ENCODE measurements at places on chromosomes 7 and 10.

- DNase-seq: peak; percentile 42
Measured at GRCh38 chr7:23261843-23262452, 15.4 kb downstream of the GPNMB start.

- DNase-seq: no peak
Measured at GRCh38 chr10:127939786-127940330, 33.0 kb downstream of the PTPRE start.

DNA sequence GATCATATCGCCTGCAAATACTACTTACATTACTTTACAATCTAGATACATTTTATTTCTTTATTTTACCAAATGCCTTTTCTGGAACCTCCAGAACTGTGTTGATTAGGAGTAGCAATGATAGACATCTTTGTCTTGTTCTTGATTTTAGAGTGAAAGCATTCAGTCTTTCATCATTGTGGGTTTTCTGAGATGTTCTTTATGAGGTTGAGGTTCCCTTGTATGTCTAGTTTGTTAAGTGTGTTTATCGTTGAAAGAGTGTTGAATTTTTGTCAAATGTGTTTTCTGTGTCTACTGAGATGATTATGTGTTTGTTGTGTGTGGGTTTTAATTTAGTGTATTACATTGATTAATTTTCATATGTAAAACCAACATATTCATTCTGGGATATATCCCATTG lies 17.1 kb downstream of the SEPTIN7 start:
- DNase-seq: no peak

- DNase-seq: peak; percentile 24
Measured at GRCh38 chr7:100563809-100564400, 9.8 kb downstream of the SAP25 start.

GRCh38 chr10:116138897-116139296 lies 134.1 kb downstream of the GFRA1 start:
- DNase-seq: peak; percentile 24

GRCh38 chr10:76727038-76727437 lies 910.6 kb downstream of the KCNMA1 start:
- no peak for DNase-seq

DNA sequence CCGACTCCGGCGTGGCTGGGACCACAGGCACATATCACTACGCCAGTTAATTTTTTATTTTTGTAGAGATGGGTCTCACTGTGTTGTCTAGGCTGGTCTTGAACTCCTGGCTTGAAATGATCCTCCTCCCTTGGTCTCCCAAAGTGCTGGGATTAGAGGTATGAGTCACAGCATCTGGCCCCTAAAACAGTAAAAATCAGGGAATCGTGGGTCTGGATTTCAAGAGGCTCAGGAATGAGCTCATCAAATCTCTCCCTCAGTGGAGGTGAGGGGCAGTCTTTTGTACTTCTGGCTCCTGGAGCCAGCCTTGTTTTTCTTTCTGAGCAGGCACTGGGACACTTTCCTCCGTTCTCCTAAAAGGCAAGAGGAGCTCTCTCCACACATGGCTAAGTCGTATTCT lies 32.1 kb upstream of the RHEB start:
- no peak for DNase-seq

DNA sequence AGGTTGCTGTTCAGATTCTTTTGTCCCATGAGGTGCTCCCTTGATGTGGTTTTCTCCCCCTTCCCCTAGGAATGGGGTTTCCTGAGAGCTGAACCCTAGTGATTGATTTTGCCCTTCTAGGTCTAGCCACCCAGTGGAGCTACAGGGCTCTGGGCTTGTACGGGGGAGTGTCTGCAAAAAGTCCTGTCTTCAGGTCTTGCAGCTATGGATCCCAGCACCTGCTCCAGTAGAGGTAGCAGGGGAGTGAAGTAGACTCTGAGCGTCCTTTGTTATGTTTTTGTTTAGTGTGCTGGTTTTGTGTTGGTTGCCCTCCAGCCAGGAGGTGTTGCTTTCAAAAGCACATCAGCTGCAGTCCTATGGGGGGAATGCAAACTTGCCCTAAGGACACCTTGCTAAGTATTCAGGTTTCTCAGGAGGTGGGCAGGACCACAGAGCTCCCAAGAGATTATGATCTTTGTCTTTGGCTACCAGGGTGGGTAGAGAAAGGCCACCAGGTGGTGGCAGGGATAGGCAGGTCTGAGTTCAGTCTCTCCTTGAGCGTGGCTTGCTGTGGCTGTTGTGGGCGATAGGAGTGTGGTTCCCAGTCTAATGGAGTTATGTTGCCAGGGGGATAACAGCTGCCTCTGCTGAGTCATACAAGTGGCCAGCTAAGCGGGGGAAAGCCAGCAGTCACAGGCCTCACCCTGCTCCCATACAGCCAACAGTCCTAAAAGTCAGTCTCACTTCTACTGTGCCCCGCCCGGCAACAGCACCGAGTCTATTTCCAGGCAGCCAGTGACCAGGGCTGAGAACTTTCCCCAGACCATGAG lies 92.4 kb upstream of the JCAD start:
- DNase-seq: no peak

DNA sequence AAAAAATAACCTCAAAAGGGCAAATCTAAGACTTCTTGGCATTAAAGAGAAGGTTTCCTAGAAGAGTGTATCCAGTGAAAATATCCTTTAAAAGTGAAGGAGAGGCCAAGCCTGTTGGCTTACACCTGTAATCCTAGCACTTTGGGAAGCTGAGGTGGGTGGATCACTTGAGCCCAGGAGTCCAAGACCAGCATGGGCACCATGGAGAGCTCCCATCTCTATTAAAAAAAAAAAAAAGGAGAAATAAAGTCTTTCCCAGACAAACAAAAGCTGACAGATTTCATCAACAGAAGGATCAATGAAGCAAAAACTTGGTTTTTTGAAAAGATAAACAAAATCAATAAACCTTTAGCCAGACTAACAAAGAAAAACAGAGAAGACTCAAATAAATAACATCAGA lies 67.6 kb upstream of the ZNF800 start:
- DNase-seq: no peak

DNA sequence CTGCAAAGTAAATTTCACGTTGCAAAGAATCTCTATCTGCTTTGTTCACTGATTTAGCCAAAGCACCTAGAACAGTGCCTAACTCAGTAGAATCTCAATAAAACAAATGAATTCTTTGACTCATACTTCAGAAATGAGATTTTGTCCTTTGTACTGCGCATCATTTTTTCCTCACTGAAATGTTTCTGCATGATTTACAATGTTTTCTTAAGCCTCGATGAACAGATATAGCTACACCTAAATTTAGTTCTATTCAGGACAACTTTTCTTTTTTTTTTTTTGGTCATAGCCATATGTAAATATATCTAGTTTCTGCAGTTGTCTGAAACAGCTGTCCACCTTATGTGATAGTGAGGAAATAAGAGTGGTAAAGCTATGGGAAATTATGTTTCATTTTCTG lies 15.3 kb downstream of the GNAT3 start:
- DNase-seq: no peak

GRCh38 chr7:876972-877311 lies 588 bp downstream of the GET4 start:
- DNase-seq: no peak

GRCh38 chr10:113736576-113736975 lies 14.9 kb upstream of the PLEKHS1 start:
- DNase-seq: no peak

- peak; percentile 67 for DNase-seq
Measured at GRCh38 chr7:28093623-28094232, 86.9 kb downstream of the JAZF1 start.

- DNase-seq: no peak
Measured at GRCh38 chr7:13057462-13058200, 370.2 kb downstream of the ARL4A start.

DNA sequence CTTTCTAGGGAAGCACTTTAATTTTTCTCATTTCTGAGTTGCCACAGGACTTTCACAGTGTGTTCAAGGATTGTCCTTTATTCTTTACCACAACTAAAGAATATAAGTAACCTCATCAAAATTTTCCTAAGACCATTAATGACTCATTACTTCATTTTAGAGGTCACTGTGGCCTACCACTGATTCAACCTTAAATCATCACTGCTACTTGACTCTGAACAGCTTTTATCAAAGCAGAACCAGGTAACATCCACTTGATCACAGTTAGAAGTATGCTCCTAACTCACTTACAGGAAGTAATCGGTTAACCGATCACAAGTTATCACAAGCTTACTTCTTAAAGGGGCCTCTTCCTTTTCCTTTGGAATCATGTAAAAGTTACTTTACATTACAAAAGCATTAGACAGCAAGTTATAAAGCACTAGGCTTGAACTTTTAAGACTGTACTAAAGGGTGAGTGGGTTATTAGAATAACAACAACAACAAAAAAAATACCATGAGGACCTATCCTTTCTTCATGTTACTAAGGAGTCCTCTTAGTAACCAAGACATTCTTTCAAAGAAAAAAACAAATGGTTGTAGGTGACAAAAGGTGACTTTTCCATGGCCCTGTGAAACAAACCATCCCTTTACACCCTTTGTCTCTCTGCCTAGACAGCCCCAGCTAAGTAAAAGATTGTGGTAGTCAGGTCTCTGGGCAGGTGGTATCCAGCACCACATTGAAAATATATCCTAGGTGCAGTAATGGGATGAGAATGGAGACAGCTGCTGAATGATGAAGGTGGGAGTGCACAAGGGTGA lies 40.0 kb upstream of the PDK4 start:
- no peak for DNase-seq

DNA sequence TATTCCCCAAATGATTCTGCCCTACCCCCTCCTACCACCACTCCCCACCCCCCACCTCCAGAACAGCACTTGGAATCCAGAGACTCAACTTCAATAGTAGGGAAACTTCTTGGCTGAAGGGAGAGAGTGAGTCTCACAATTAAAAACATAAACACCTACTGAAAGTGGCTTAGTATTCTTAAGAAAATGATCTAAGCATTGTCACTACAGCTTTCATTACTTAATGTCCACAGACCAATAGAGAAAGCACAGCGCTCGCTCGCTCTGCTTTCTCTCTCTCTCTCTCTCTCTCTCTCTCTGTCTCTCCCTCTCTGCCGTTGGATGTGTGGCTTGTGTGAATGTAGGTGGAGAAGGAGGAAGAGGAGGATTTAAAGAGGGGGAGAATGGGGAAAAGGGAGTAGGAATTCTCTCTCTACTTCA lies 1.5 kb upstream of the SEMA3A start:
- no peak for DNase-seq

DNA sequence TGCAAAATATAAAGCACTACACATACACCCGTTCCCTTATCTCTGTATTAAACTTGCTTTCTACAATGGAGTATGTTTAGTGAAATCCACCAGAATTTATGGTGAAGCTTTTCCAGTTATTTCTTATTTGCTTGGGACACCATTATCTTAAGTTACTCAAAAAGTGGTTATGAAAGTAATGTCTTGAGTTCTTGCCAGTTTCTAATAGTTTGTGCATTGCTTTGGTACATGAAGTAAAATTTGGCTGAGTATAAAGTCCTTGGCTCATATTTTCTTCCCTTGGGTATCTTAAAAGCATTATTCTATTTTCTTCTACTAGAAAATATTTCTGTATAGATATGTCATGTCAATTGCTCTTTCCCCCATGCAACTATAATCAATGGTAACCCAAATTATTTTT lies 85.2 kb downstream of the POLR1F start:
- no peak for DNase-seq

DNA sequence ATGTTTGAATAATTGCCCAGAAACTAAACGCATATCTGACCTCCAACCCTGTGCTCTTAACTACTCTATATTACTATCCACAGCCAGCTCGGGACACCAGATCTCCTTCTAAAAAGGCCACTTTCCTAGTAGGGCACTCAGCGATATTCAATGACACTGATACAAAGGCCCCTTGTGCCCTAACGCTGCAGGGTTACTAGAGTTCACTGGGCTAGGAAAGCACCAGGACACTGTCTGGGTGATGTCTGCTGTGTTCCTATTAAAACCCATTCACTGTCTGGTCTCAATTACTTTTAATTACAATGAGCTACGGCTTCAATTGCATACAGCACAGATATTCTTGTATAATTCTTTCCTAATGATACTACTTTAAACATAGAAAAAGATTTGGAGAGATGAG lies 91.7 kb downstream of the SORCS1 start:
- DNase-seq: no peak

DNA sequence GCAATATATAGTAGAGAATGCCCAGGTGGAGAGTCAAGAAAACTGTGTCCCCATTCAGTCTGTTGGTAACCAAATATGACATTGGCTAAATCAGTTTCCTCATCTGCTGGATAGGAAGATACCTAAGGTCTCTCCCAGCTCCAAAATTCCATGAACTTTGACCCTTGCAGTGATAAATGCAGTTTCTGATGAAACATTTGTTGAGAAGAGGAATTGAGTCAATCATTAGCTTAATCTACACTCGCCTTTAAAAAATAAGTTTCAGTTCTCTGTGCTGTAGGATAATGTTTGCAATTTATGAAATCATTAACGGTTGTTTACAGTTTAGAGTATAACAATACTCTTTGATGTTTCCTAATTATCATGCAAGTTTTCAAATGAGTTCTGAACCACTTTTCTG lies 38.0 kb upstream of the SLC25A13 start:
- no peak for DNase-seq

- DNase-seq: no peak
Measured at GRCh38 chr10:118116715-118117449, 70.1 kb upstream of the RAB11FIP2 start.

GRCh38 chr7:20741801-20742200 lies 44.9 kb downstream of the SP8 start:
- DNase-seq: no peak

DNA sequence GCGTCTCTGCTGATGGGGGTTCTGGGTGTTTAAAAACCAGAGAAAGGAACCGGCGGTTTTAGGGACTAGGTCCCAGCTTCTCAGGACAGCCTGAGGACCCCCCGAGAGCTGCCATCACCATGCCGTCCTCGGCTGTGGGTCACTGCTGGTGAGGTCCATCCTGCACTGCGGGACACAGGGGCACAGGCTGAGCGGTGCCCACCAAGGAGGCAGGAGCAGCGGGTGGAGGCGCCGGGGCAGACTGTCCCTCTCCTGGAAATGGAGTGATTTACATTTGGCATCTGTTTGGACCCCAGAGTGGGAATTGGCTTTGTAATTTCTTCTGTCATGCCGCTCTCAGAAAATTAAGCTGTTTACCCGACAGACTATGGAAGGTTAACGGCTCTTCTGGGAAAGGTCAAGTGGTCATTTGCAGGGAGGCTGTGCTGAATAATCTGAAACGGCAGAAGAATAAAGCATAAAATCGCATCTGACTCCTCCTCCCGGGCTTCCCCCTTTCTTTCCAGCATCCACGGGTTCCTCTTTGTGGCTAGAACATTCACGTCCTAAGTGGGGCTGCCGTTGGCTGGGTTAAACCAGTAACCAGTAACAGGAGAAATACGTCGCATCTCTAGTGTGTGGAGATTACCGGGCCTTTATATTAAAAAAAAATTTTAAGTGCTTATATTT lies 31.7 kb downstream of the LHPP start:
- peak; percentile 34 for DNase-seq

DNA sequence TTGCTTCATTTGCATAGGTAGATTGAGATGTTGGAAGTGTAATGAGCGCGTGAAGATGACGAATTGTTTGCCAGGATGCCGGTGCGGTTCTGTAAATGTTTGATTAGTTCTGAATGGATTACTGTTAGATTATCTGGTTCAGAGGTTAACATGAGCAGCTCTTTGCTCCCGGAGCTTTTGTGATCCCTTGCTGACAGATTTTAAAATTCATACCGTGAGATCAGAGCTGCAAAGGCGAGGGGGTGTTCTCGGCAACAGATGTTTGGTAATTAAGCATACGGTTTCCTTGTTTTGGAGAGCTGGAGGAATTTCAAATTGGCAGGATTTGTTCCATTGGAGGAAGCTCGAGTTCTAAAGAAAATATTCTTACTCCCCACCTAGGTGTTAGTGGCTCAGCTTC lies 237.8 kb upstream of the GPR26 start:
- no peak for DNase-seq
